ENCODE measurements at places on chromosomes 12 and 14. TPM values are rescaled to one million over a fixed set of nuclear protein-coding genes. Genes with fewer than 3 reads are reported as not detected.
A peak's percentile ranks its signal among the peaks of the same experiment; 100 is the strongest.

DNA sequence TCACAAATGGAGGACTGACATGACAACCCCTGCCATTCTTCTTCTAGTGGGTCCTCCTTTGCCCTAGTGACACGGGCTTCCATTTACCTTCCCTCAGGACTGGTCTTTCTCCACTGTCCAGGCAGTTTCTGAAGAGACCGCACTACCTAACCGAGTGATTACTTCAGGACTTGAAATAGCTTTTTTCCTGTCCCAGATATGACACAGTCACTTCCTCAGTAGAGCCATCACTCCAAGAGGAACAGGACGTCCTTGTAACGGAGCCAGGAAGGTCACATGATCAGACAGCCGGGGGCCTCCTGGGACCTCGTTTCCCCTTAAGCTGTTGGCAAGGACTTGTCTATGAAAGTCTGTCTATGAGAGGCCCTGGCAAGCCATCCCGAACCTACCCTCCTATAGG is 62.3 kb downstream of the FOS start:
- peaks cover 40% of the 10 kb centered on the region for H3K27me3 ChIP-seq
- no peak for DNase-seq
- no peaks in the 10 kb centered on the region for H3K36me3 ChIP-seq
- no peak overlapping the region for H3K4me3 ChIP-seq
- H3K27ac ChIP-seq = no peak overlapping the region

GRCh38 chr14:66099451-66099850 is 386.7 kb upstream of the CCDC196 start:
- no peak overlapping the region for H3K27ac ChIP-seq
- H3K27me3 ChIP-seq = no peaks in the 10 kb centered on the region
- H3K4me1 ChIP-seq = no peaks in the 10 kb centered on the region
- no peaks in the 10 kb centered on the region for H3K36me3 ChIP-seq
- no peak overlapping the region for H3K4me3 ChIP-seq

PPP1R1A gene
- total RNA-seq = not detected

MORN3 gene
- total RNA-seq = 0.46 TPM

JAG2 gene
- total RNA-seq = 0.10 TPM

PRIMA1 gene
- total RNA-seq = not detected

CELA1 gene
- not detected for total RNA-seq

- H3K27me3 ChIP-seq = no peaks in the 10 kb centered on the region
- H3K27ac ChIP-seq = no peak overlapping the region
- DNase-seq = no peak
- no peak overlapping the region for H3K4me3 ChIP-seq
Observed at GRCh38 chr12:69822201-69822860, 2.7 kb upstream of the MYRFL start.

LUM gene
- total RNA-seq = 48.1 TPM

- DNase-seq = peak; percentile 13
- peak overlapping the region; percentile 100 for H3K27ac ChIP-seq
- peak overlapping the region; percentile 80 for H3K4me3 ChIP-seq
- peaks cover 81% of the 10 kb centered on the region for H3K4me1 ChIP-seq
Observed at GRCh38 chr14:54772451-54772881, 130.2 kb downstream of the GCH1 start.

TEX22 gene
- 0.34 TPM for total RNA-seq

KRT7 gene
- 69.1 TPM for total RNA-seq

DNA sequence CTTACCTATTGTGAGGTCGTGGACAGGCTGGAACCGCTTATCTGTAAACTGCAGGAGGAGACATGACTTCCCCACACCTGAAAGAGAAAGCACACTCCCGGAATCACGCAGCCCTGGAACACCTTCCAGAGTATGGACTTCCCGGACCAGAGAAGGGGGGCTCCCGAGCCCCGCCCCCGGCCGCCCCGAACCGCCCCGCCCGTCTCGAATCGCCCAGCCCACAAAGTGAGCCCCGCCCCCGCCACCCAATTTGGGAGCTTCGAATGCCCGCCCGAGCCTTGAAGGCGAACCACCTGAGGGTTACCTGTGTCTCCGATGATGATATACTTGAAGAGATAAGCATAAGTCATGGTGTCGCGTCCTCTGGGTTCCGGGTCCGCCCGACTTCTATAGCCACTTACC is 235 bp downstream of the RAB2B start:
- H3K27me3 ChIP-seq = no peaks in the 10 kb centered on the region
- H3K36me3 ChIP-seq = peaks cover 19% of the 10 kb centered on the region
- H3K4me3 ChIP-seq = peak overlapping the region; percentile 96
- H3K4me1 ChIP-seq = peaks cover 13% of the 10 kb centered on the region

MTERF2 gene
- total RNA-seq = 2.9 TPM

LAG3 gene
- 0.16 TPM for total RNA-seq

- peak; percentile 13 for DNase-seq
- H3K36me3 ChIP-seq = no peaks in the 10 kb centered on the region
- H3K4me1 ChIP-seq = peaks cover 7% of the 10 kb centered on the region
- H3K27ac ChIP-seq = no peak overlapping the region
- no peak overlapping the region for H3K4me3 ChIP-seq
- no peaks in the 10 kb centered on the region for H3K27me3 ChIP-seq
Observed at GRCh38 chr12:74412606-74413230, 124.9 kb upstream of the ATXN7L3B start.

FAM186B gene
- 0.26 TPM for total RNA-seq

GRCh38 chr14:61602733-61603077 is 92.6 kb upstream of the HIF1A start:
- no peak overlapping the region for H3K4me3 ChIP-seq
- no peak for DNase-seq
- H3K27me3 ChIP-seq = peaks cover 2% of the 10 kb centered on the region
- H3K27ac ChIP-seq = no peak overlapping the region
- no peaks in the 10 kb centered on the region for H3K36me3 ChIP-seq
- H3K4me1 ChIP-seq = peaks cover 6% of the 10 kb centered on the region

DNA sequence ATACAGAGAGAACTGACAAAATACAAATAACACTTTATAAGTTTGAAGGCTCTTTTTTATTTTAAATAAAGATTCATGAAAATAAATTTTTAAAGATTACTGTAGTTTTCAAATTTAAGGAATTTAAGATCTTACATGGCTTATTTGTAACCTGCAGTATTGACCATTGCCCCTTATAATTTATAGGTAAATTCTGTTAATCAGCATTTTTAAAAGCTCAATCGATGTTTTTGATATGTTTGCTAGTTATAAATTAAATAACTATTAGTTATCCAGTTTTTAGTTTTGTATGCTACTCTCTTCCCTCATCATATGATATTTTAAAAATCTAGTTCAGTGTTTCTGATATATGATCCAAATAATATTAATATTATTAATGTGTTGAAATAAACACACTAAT is 109.9 kb downstream of the MON2 start:
- peaks cover 6% of the 10 kb centered on the region for H3K36me3 ChIP-seq
- no peak overlapping the region for H3K27ac ChIP-seq
- H3K4me3 ChIP-seq = no peak overlapping the region
- H3K27me3 ChIP-seq = no peaks in the 10 kb centered on the region

DNA sequence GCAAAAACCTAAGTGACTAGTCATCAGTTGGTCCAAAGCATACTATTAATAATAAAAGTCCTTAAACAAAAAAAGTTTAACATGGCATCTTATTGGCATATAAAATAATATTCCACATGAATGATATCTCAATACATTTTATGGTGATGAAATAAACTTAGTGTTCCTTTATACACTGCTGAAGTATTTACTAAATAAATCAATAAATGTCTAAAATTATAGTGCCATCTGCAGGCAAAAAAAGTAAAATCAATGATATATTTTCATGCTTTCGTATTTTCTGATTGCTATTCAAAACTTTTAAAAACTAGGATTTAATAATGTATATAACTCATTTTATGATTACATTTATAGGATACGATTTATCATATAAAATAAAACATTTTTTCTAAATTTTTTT is 30.5 kb downstream of the PUS7L start:
- H3K27me3 ChIP-seq = no peaks in the 10 kb centered on the region
- H3K4me1 ChIP-seq = peaks cover 11% of the 10 kb centered on the region
- H3K27ac ChIP-seq = no peak overlapping the region
- no peak for DNase-seq

RD3L gene
- not detected for total RNA-seq

- H3K36me3 ChIP-seq = no peaks in the 10 kb centered on the region
- H3K27me3 ChIP-seq = no peaks in the 10 kb centered on the region
- no peak for DNase-seq
Observed at GRCh38 chr12:27096420-27096819, 14.0 kb upstream of the C12orf71 start.

- peak; percentile 56 for DNase-seq
- peaks cover 9% of the 10 kb centered on the region for H3K36me3 ChIP-seq
- peaks cover 2% of the 10 kb centered on the region for H3K27me3 ChIP-seq
- peaks cover 16% of the 10 kb centered on the region for H3K4me1 ChIP-seq
- no peak overlapping the region for H3K4me3 ChIP-seq
Observed at GRCh38 chr14:76227450-76228050, 75.8 kb downstream of the GPATCH2L start.

GRCh38 chr14:50173891-50174290 is 57.5 kb downstream of the SOS2 start:
- H3K4me3 ChIP-seq = no peak overlapping the region
- no peaks in the 10 kb centered on the region for H3K4me1 ChIP-seq
- peak; percentile 5 for DNase-seq
- no peaks in the 10 kb centered on the region for H3K27me3 ChIP-seq
- peaks cover 12% of the 10 kb centered on the region for H3K36me3 ChIP-seq

A2M gene
- total RNA-seq = 0.23 TPM

GRCh38 chr12:66187036-66187435 is 2.0 kb upstream of the IRAK3 start:
- no peak for DNase-seq
- peaks cover 6% of the 10 kb centered on the region for H3K36me3 ChIP-seq
- peaks cover 15% of the 10 kb centered on the region for H3K4me1 ChIP-seq
- H3K27ac ChIP-seq = no peak overlapping the region
- peaks cover 11% of the 10 kb centered on the region for H3K27me3 ChIP-seq

ELK3 gene
- total RNA-seq = 51.3 TPM

GRCh38 chr12:112535637-112536366 is 117.1 kb downstream of the PTPN11 start:
- peaks cover 16% of the 10 kb centered on the region for H3K4me1 ChIP-seq
- H3K4me3 ChIP-seq = no peak overlapping the region
- peaks cover 17% of the 10 kb centered on the region for H3K27me3 ChIP-seq
- H3K36me3 ChIP-seq = no peaks in the 10 kb centered on the region

DNA sequence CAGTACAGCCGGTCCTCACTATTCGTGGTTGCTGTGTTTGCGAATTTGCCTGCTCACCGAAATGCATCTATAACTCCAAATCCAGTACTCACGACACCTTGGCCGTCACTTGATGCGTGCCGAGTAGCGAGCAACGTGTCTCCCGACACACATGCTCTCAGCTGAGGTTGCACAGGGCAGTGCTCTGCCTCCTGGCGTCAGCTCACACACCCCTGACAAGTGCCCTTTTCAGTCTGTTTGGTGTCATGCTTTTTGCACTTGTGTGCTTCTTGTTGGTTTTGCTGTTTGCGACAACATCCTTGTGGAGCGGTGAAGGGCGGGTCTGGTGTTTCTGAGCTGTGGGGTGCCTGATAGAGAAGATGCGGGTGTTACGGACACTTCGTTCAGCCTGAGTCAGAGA is 110.4 kb upstream of the RFLNA start:
- no peaks in the 10 kb centered on the region for H3K36me3 ChIP-seq
- peaks cover 9% of the 10 kb centered on the region for H3K27me3 ChIP-seq
- no peak overlapping the region for H3K27ac ChIP-seq
- DNase-seq = no peak
- H3K4me1 ChIP-seq = peaks cover 9% of the 10 kb centered on the region

- H3K4me1 ChIP-seq = peaks cover 8% of the 10 kb centered on the region
- no peaks in the 10 kb centered on the region for H3K36me3 ChIP-seq
- no peak overlapping the region for H3K27ac ChIP-seq
- DNase-seq = no peak
Observed at GRCh38 chr12:26466726-26467125, 271.4 kb downstream of the SSPN start.

- peaks cover 49% of the 10 kb centered on the region for H3K4me1 ChIP-seq
- peak; percentile 56 for DNase-seq
- H3K36me3 ChIP-seq = peaks cover 15% of the 10 kb centered on the region
- H3K4me3 ChIP-seq = peak overlapping the region; percentile 55
- peaks cover 5% of the 10 kb centered on the region for H3K27me3 ChIP-seq
Observed at GRCh38 chr14:92599811-92600210, 86.2 kb downstream of the RIN3 start.
